ENCODE measurements at places on chromosomes 7 and 10.

GRCh38 chr10:106780632-106781031 lies 383.9 kb downstream of the SORCS1 start:
- no peak for DNase-seq

GRCh38 chr7:30468041-30468440 lies 10.5 kb downstream of the NOD1 start:
- no peak for DNase-seq

- DNase-seq, result peak; percentile 46
Observed at GRCh38 chr10:70880077-70880534, 8.3 kb downstream of the PCBD1 start.

- DNase-seq, result no peak
Observed at GRCh38 chr10:104622598-104623209, 18.4 kb upstream of the SORCS3 start.

DNA sequence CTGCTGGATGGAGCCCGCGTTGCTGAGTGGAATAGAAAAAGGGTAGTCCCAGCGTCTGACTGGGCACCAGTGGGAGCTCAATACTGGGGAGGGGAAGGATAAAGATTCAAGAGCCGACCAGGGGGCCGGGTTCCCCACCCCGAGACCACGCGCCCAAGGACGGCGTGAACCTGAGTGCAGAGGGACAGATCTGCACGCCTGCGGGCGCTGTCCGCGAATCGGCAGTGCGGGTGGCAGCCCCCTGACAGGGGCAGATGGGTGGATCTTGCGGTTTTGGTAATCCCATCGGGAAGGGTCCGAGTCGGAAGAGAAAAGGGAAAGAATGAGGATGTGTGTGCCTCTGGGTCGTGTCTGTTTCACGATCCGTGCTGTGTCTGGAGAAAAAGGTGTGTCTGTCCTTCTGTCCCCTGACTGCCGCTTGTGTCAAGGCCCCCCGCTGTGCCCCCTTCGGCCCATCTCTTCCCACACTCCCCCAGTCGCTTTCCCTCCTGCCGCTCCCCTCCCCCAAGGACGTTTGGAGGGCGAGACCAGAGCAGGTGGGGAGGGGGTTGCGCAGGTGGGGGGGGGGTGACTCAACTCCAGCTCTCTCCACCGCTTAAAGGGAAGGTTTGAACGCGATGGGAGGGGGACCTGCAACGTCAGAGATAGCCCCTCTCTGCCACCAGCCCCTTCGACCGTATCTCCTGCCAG lies 734 bp upstream of the VGF start:
- no peak for DNase-seq

DNA sequence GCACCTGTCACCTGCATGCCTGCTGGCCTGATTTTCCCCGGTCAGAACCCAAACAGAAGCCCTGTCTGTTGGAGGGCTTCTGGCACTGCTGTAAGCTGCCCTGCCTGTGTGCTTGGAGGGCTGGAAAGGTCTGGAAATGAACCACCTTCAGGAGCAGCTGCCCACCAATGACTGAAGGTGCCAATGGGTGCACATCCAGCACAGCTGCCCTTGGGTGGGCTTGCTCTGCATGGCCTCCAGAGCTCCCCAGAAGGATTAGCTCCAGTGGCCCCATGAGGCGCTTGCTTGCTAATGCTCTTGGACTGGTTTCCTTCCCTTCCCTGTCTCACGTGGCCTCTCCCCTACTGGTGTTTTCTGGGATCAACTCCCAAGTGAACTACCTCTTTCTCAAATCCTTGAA lies 43.2 kb downstream of the WDFY4 start:
- no peak for DNase-seq

- DNase-seq, result no peak
Observed at GRCh38 chr10:86945361-86946212, 11.8 kb downstream of the MMRN2 start.

- DNase-seq, result no peak
Observed at GRCh38 chr7:85292908-85293576, 106.2 kb upstream of the SEMA3D start.

GRCh38 chr10:5945190-5945509 lies 32.2 kb downstream of the IL15RA start:
- no peak for DNase-seq

GRCh38 chr7:7254908-7255307 lies 72.6 kb downstream of the C1GALT1 start:
- no peak for DNase-seq

DNA sequence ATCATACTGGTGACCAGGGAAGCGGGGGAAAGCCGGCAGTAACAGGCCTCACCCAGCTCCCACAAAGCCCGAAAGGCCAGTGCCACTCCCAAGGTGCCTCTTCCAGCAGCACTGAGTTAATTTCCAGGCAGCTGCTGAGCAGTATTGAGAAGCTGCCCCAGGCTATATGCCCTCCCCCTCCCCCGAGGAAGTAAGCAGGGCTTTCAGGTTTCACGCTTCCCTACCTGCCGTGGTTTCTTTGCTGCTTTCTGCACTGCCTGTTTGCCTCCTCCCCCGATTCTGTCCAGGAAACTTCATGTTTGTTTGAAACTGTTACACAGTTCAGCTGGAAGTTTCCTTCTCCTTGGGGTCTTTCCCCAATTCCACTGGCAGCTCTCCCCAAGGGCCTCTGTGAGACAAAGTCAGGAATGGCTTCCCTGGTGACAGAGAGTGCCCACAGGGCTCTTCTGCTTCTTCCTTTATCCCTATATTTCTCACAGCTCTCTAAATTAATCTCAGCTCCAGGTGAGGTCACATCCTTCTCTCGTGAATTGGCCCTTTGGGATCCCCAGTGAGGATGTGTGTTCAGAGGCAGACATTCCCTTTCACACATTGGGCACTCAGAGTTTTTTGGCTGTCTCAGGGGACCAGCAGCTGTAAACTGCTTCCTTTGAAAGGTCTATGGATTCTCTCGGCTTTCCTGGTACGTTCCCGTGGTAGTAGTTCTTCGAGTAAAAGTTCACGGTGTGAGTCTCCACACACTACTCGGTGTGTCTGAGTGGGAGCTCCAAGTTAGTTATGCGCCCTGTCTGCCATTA lies 19.4 kb downstream of the C1GALT1 start:
- DNase-seq, result no peak

GRCh38 chr10:76763376-76763775 lies 874.2 kb downstream of the KCNMA1 start:
- DNase-seq, result no peak
